Keratinocyte (primary cell): ENCODE measurements at places on chromosomes 12 and 14.

DNA sequence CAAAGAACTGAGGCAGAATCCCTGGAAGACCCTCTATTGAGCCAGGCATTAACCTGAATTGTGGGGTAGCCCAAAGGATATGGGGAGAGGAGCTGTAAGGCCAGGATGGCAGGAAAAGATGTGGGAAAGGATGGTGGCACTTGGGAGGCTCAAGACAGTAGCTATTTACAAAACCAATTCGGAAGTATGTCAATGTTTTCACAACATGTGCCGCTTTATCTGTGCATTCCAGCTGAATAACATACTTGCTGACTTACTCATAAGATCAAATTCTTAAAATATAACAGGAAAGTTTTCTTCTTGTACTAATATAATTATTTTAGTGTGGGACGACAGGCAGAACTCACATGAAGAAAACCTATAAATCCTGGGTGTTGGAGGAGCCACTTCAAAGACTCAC, 10.6 kb downstream of the BBS10 start:
- DNase-seq = no peak

GRCh38 chr12:119115296-119115905, 63.3 kb upstream of the HSPB8 start:
- DNase-seq = no peak

GRCh38 chr12:19491863-19492262, 52.6 kb downstream of the AEBP2 start:
- DNase-seq = no peak

DNA sequence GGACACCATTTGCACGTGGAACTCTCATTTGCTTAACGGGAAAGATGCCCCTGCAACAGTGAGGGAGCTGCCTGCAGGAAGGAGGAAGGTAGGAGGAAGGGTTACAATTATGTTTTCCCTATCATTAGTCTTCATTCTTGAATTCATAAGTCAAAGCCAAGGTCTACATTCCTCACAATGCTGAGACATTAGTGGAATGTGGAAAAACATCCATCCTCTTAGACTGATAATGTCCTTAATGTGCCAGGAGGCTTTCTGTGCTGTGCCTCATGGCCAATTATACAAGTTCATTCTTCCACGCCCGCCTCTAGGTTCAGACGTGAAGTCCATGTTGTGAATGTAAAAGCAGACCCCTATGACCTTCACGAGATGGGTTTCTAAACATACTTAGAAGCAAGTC, 1212.4 kb upstream of the TMEM132C start:
- peak; percentile 9 for DNase-seq

DNA sequence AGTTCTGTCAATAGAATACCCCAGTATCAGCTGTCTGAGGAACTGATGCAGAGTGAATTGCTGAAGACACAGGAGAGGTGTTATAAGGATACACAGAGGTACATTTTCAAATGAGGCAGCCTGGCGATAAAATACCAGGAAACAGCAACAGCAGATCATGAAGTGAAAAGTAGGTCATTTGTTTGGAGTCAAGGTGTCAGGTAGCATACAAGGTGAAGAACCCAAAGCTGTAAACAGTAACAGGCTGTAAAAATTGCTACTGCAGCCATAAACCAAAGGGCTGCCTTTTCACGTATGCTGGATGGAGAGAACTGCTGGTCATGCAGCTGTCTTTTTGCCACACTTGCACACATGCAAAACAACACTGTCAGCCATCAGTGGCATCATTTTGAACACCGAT, 9.3 kb upstream of the TWF1 start:
- no peak for DNase-seq

DNA sequence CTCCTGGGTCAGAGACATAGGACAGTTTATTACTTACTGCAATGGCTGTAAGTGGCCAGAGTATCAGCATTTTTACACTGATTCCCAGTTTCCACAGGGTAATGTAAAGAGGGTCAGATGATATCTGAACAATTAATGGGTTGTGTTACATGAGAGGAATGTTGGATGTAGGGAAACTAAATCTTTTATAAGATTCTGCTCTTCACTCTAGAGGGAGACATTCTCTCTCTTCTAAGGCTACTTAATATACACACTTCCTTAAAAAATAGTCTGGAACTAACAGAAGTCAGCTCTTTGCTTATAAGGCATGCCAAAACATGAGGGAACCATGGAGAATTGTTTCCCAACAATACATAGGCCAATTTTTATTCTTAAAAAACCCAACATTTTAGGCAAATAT, 389.8 kb downstream of the ETNK1 start:
- no peak for DNase-seq

DNA sequence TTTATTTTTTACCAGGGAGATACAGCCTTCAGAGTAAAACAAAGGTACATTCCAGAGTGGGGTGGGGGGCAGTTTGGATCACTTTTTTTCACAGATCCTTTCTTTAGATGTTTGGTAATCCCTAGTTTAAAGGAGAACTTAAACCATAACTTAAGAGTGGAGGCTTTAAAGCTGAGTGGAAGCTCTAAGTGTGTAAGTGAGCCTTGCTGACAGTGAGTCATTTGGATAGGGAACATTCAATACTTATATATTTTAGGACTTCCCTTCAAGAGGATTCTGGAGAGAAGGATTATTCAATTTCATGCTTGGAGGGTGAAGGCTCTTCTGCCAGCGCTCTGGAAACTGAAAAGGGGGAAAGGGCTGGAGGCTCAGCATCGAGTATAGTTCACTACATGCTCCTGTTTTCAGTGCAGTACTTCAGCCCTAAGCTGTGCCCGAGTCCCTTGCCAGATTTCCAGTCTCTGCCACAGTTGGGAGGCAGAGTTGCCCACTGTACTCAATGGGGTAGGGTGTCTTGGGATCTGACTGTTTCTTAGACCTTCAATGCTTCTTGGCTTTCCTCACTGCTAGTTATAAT, 8.4 kb downstream of the PRKAG1 start:
- no peak for DNase-seq

DNA sequence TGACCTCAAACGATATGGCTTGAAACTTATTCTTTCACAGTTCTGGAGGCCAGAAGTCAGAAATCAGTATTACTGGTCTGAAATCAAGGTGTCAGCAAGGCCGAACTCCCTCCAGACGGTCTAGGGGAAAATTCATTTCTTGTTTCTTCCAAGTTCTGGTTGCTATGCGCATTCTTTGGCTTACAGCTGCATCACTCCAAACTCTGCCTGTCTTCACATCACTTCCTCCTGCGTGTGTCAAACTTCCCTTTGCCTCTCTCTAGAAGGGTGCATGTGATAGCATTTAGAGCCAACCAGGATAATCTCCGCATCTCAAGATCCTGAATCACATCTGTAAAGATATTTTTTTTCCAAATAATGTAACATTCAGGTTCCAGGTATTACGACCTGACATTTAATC, 62.8 kb downstream of the DENND5B start:
- DNase-seq = no peak

GRCh38 chr12:24864796-24865125, 84.1 kb downstream of the BCAT1 start:
- DNase-seq = no peak

DNA sequence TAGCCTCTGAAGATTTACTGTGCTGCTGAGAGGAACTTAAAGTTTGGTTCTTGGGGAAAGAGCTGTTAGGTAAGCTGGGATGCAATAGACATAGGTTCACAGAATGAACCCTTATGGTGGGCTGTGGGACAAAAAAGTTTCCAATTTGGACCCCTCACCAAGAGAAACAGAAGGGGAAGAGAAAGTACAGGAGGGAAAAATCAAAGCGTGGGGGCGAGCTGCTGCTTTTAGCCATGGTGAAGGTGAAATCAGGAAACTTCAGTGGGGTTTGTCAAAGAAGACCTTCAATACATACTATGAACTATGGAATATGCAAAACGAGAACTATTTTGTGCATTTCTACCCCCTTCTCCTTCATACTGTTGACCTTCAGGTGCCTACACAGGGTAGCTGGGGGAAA, 10.6 kb upstream of the NINJ2 start:
- no peak for DNase-seq

- no peak for DNase-seq
These were observed 45.9 kb downstream of the NOC4L start for GRCh38 chr12:132190012-132190755.

GRCh38 chr12:103250487-103250886, 245.3 kb downstream of the C12orf42 start:
- DNase-seq = no peak

- no peak for DNase-seq
These were observed 41.0 kb downstream of the BDKRB1 start for GRCh38 chr14:96297000-96297399.

- DNase-seq = no peak
These were observed 63.2 kb downstream of the FBXO33 start for GRCh38 chr14:39369029-39369428.

DNA sequence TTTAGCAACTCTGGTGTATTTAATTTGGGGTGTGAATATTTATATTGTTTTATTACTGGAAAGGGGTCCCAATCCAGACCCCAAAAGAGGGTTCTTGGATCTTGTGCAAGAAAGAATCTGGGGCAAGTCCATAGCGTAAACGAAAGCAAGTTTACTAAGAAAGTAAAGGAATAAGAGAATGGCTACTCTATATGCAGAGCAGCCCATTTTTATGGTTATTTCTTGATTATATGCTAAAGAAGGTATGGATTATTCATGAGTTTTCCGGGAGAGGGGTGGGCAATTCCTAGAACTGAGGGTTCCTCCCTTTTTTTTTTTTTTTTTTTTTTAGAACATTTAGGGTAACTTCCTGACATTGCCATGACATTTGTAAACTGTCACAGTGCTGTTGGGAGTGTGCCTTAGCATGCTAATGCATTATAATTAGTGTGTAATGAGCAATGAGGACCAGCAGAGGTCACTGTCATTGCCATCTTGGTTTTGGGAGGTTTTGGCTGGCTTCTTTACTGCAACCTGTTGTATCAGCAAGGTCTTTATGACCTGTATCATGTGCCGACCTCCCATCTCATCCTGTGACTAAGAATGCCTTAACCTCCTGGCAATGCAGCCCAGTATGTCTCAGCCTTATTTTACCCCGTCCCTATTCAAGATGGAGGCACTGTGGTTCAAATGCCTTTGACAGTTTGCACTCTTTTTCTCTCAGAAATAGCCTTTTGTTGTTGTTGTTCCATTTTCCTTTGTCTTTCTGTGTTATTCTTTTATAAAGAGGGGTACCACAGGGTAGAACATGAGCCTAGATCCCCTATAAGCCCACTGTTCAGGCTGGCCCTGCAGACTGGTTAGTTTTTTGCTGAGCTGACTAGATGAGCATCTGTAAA, 75.5 kb upstream of the DCD start:
- no peak for DNase-seq

DNA sequence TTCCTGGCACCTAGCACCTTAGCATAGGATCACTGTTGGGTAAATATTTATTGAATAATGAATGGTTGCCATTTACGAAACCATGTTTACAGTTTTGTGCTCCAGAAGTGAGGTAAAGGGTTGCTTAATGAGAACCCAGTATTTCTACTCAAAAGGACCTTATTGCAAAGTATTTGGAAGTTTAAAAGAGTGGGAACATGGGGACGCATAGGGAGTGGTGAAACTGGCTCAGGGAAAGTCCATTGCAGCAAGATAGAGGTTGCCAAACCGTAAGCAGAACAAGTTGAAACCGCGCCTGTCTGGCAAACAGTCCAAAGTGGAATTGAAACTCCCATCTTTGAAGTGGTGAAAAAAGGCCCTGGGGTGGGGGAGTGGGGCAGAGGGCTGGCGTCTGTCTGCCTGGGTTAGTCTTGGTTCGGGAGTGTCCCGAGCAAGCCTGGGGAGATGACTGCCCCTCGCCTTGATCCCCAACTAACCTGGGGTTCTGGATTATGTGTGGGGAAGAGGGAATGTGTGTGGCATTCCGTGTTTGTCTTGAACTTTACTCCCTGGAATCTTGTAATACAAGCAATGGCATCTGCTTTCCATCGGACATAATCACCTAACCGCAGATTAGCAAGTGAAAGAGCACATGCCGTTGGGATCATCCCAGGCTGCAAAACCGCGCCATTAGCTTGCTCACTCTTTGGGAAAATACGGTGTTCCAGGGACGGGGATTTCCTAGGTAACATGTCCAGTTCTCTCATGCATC, 7.2 kb downstream of the ALDH2 start:
- no peak for DNase-seq

- no peak for DNase-seq
These were observed 9.6 kb downstream of the COX14 start for GRCh38 chr12:50121641-50122040.

DNA sequence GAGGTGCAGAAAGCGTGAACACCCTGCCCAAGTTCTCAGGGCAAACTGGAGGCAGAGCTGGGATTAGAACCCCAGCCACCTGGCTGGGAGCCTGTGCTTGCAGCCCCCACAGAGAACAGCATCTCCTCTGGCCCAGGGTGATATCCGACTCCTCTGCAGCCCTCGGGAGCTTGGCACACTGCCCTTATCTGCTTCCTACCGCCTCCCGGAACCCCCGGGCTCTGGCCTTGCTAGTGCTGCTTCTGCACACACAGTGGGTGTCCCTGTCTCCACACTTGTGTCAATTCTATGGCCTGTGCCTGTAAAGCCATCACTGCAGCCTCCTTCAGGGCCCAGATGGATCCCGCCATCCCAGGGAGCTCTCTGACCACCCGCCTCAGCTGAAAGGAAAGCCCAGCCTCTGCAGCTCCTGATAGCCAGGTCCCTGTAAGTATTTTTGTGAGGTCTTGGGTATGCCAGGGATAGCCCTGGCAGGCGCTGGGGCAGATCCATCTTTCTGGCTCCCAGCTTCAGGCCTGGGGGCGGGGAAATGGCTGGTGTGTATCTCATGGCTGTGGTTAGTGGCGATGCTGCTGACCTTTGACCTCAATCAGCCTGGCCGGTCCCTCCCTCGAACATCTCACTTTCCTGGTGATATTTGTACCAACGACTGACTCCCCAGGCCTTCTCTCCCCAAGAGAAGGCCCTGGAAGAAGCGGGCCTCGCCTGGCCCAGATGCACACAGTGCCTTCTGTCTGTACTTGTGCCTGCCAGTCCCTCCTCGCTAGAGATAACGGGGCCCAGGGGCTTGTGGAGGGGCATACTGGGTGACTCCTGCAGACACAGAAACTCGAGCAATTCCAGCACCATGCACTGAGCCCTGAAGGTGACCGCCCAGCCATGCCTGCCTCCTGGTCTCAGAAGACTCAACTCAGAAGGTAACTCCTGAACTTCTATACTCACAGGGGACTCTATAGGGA, 183.8 kb downstream of the CALM1 start:
- DNase-seq = no peak

DNA sequence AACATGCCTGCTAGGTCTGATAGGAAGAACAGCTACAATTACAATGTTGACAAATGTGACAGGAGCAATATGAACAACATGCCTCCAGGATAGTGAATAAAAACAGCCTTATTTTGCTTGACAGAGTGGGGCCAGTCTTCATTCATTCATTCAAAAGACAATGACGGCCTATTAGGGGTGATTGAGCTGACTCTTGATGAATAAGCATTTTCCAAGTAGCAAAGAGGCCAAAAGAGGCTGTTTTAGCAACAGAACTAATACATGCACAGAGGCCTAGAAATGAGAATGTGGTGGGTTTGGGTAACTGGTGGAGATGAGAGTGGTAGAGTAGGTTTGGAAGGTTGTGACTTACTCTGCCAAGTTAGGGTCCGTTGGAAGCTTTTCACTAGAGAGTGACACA, 138.3 kb downstream of the APAF1 start:
- no peak for DNase-seq
